Cardiac fibroblast (primary cell): ENCODE measurements at places on chromosomes 13 and 19.

GRCh38 chr19:3798137-3798536 is 12.0 kb upstream of the MATK start:
- DNase-seq: no peak

DNA sequence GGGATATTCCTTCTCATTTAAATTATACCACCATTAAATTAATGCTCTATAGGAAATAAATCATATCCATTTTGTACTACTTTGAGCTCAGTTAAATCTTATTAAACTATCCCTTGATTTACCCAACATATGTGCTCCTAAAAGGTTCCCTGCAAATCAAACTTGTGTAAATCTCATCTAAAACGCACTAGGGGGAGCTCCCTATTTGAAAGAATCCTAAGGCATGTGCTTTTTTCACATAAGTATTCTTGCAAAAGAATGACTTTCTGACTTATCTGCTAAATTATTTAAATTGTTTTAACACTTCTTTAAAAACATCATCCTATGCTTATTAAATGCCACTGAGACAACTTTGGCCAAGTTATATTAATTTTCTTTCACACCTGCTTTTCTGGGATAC is 7.9 kb downstream of the INTS6 start:
- peak; percentile 73 for DNase-seq

GRCh38 chr13:114082849-114083645 is 49.4 kb downstream of the RASA3 start:
- DNase-seq: no peak

GRCh38 chr19:39602224-39602623 is at the start of gene LGALS13:
Gene LGALS13 (plus strand): TSS chr19:39602524. CDS start chr19:39602569, 45 bp downstream.
- DNase-seq: no peak

- DNase-seq: no peak
Observed at GRCh38 chr13:99276706-99277105, 18.5 kb upstream of the GPR18 start.

- DNase-seq: no peak
Observed at GRCh38 chr19:34178274-34178610, 5.9 kb downstream of the LSM14A start.

GRCh38 chr19:49614096-49614833 is 23.3 kb downstream of the PRR12 start:
- peak; percentile 72 for DNase-seq

- peak; percentile 75 for DNase-seq
Observed at GRCh38 chr19:47284324-47284899, 9.7 kb downstream of the INAFM1 start.

GRCh38 chr13:49649244-49649962 is 21.1 kb downstream of the ARL11 start:
- DNase-seq: peak; percentile 64

DNA sequence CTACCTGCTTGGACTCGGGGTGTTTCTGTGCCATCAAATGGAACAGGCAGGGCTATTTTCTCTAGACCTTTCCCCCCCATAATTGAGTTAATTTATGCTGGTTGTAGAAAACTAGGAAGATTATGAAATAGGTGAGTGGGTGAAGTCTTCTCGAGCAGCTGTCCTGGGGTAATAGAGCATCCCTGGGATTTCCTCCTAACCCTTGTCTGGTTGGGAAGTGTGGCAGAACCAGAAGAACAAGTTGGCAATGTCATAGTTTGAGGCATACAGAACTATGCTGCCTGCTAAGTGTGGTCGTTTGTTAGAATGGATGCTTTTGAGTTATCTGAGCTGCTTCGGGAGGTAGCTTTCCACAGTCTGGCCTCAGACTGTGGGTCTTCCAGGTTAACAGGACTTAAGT is 3.7 kb downstream of the GATAD2A start:
- DNase-seq: no peak

DNA sequence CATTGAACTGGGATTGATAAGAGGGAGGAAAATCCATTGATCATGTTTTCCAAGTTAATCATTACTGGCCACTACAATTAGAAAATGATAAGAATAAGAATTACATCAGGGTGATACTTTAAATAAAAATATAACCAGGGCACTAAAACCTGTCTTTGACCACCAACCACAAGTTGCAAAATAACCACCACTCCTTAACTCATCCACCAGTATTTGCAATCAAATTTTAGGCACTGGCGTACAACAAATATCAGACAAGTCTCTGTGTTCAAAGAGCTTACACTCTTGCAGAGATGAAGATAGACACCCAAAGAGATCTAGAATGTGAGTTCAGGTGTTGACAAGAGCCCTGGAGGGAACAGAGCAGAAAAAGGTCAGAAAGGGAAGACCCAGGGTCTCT is 514 bp downstream of the CEACAM3 start:
- DNase-seq: no peak

DNA sequence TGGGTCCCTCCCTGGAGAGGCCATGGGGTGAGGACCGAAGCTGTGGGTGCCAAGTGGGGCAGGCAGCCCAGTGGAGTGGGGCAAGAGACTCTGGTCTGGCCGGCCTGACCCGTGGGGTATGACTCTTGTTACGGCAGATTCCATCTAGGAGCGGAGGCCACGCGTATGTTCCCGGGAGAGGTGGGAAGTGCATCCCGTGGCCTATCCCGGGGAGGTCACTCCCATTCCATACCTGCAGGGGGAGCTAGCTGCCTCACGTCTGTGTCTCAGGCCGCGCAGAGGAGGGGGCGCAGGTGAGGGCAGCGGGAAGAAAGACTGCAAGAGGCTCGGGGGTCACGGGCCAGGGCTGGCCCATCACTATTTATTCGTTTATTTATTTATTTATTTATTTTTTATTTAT is 4.9 kb downstream of the CSNK1G2 start:
- peak; percentile 22 for DNase-seq

DNA sequence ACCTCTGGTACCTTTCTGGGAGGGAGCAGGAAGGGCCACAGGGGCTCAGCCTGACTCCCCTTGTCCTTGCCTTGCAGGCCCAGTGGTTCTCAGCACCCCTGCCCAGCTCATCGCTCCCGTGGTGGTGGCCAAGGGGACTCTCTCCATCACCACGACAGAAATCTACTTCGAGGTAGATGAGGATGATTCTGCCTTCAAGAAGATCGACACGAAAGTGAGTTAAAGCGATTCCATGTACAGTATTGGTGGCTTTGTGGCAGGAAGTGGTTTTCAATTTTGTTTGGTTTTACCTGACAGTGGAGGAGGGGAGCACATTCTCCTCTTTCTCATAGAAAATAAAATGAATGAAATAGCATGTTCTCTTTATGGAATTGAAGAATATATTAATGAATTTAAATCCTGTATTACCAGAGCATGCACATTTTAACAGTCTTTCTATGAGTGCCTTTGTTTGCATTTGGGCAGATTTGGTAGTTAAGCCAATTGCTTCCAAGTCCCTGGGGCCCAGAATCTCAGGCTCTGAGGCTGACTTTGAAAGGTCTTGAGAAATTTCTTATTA is 4.1 kb downstream of the MAB21L1 start:
- no peak for DNase-seq

- DNase-seq: no peak
Observed at GRCh38 chr13:102912599-102912998, 66.8 kb downstream of the ERCC5 start.

DNA sequence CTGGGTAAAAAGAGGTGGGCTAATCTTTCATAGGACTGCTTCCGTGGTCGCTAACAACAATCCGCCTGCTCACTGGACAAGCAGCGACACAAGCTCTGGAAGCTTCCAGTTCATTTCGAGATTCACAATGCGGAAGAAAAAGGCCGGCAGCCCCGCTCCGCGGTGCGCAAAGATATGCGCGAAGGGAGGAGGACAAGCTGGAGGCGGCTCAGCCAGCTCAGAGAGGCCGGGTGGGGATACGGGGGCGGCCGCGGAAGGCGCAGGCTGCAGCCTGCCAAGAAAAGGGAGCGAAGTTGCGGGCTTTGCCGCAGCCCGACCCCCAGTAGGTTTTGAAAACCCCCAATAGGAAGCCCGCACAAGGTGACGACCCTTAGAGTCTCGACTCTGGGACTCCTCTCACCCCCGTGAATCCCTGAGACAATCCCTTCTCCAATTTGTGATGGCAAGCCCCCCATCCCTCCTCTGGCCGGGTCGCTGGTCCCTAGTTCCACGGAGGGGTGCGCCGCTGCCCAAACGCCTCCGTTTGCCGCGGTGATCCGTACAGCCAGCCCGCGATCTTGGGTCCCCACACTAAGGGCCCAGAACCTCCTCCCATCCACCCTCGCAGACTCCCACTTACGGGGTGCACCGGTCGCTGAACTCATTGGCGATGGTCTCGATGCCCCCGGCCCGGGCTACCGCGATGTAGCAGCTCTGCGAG is 697 bp downstream of the HSPH1 start:
- DNase-seq: peak; percentile 84

GRCh38 chr19:43634872-43635560 is 4.6 kb downstream of the CADM4 start:
- peak; percentile 29 for DNase-seq

- no peak for DNase-seq
Observed at GRCh38 chr19:52599241-52599640, 29.2 kb downstream of the ZNF701 start.

DNA sequence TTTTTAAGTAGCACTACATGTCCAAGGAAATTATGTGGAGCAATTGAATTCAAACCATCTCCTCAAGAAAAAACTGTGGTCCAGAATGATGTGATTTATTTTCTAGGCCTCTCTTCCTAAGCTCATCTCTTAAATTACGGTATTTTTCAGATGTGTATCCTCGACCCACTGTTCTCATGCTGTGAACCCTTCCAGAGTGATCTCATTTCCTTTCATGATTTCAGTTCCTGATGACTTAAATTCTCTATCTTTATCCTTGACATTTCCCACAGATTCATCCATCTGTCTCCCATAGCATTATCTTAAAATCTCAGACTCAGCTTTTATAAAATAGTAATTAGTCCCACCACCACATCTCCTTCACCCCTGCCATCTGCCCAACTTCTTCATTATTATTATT is 117.6 kb upstream of the SPRY2 start:
- DNase-seq: peak; percentile 80

GRCh38 chr19:3403489-3404323 is 37.3 kb downstream of the NFIC start:
- peak; percentile 92 for DNase-seq

GRCh38 chr13:113518076-113518803 is 27.7 kb upstream of the DCUN1D2 start:
- DNase-seq: no peak

GRCh38 chr13:49733181-49733951 is 42.1 kb upstream of the EBPL start:
- peak; percentile 17 for DNase-seq

DNA sequence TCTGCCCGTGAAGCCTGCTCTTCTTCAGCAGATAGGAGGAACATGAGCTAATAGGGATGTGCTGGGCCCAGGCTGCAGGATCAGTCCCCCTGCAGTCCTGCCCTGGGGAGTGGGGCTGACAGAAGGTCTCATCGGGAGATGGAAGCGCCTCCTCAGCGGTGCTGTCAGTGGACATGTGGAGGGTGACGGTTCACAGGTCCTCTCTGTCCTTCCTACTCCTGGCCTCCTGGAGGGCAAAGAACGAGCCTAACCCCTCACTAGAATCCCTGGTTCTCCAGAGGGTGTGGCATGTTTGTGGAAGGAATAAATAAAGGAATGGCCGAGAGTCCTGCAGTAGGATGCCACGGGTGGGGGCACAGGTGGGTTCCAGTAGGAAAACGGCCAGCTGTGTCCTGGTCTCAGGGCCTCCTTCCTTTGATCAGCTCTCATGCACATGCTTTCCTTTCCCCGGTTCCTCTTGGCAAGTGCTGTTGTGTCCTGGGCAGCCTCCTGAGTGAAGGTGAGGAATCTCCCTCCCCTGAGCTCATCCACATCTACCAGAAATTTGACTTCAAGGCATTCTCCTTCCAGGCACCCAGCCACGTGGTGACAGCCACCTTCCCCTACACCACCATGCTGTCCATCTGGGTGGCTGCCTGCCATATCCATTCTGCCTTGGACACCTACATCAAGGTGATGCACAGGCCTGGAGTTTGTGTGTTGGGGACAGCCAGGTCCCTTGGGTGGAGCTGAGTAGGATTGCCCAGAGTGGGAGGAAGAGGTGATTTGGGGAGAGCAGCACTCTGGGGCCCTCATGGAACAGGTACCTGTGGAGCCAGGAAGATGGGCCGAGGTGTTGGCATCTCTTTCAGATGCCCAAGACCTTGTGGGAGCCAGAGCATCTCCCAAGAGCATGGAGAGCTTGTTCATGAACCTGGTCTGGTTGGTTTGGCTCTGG is 28.6 kb upstream of the ZNF492 start:
- no peak for DNase-seq

DNA sequence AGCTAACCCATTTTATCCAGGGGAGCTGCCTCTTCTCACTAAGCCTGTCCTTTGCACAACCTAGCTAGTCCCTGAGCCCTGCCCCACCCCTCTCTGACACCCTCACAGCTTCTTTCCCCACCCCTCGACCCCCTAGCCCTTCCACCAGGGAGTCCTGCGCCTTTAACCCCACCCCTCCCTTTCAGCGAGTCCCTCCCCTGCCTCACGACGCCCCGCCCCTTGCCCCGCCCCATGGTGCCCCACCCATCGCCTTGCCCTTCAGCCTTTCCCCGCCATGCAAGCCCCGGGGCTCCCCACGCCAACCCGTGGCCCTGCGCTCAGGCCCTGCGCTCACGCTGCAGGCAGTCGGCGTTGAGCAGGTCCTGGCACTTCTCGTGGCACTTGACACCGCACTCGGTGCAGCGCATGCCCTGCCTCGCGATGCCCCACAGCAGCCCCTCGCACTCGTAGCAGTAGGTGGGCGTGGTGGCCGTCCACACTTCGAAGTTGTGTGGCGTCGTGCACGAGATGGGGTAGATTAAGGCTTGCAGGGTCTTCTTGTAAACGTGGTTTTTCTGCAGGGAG is 40.0 kb downstream of the UNC13A start:
- no peak for DNase-seq

DNA sequence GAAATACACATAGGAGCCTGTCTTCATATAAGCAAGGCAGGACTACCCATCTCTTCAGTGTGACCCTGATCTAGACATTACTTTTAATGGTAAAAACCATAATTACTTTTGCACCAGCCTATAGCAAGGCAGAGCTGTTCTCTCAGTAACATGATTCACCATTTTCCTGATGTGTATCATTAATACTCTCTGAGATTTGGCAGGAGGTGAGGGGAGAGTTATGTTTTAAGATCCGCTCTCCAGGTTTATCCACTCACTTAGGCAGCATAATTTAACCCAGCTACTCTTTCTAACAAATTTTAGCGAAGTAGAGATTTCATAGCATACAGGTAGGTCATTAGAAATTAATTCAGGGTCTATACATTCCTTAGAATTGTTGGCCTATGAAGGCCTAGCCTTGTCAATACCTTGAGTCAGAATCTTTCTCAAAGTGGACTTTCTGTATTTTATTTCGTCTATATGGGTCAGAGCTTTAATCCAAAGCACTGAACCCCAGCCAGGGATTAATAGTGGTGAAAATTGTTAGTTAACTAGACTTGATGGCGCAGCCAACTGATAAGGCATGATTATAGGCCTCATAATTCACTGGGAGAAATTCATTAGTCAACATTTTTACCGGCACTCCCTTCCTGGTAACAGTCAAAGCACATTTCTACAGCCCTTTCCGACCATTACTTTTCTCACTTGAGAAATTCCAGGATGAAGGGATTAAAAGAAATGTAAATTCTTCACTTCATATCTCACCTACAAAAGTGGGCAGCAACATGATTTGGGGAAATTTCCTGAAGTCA is 955.1 kb downstream of the DIAPH3 start:
- DNase-seq: peak; percentile 5
